Upper lobe of left lung (tissue), 6 donors: ENCODE measurements at places on chromosomes 1 and 21. TPM values are rescaled to one million over a fixed set of nuclear protein-coding genes. Genes with fewer than 3 reads are reported as not detected.

- no peak for DNase-seq
These were observed 169.9 kb downstream of the S1PR1 start for GRCh38 chr1:101406681-101407080.

DNA sequence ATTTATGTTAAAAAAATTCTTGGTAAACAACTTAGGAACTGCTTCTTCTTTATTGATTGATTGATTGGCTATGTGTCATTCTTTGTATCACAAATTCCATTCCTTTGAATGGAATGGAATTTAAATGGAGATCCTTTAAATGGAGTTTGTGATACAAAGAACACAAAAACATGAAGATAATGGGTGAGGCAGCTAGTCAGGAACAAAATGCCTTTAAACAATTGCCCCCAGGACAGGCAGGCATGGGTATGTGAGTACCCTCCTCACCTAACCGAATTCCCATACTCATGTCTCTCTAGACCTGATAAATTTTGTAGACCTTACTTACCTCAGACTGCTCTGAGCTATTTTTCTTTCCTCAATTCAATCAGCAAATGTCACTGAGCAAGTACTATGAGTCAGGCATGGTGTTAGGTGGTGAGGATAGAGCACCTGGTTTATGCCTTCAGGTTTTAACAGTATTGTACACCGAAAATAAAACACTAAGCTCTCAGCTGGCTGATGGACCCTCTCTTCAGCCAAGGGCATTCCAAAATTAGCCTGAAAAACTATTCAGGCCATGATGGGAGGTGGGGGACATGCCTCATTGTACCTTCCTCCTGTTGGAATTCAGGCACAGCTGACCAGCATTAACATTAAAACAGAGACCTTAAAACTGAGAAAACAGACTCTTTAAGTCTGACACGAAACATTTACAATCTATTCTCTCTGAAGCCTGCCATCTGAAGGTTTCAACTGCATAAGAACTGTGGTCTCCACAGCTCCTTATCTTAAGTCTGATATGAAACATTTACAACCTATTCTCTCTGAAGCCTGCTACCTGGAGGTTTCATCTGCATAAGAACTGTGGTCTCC, 58.9 kb downstream of the OLFML3 start:
- DNase-seq = no peak

SCAF4 gene
- 21.3 TPM for total RNA-seq

S1PR1 gene
- total RNA-seq = 80.9 TPM

GRCh38 chr1:213733705-213734104, 254.1 kb upstream of the PROX1 start:
- no peak for DNase-seq

- DNase-seq = peak; percentile 60
These were observed 386.2 kb upstream of the ADGRL2 start for GRCh38 chr1:81414488-81415015.

- DNase-seq = no peak
These were observed 154.9 kb downstream of the PTPRC start for GRCh38 chr1:198793714-198794113.

KCNK1 gene
- total RNA-seq = 25.2 TPM

PCP4L1 gene
- 5.1 TPM for total RNA-seq

DNA sequence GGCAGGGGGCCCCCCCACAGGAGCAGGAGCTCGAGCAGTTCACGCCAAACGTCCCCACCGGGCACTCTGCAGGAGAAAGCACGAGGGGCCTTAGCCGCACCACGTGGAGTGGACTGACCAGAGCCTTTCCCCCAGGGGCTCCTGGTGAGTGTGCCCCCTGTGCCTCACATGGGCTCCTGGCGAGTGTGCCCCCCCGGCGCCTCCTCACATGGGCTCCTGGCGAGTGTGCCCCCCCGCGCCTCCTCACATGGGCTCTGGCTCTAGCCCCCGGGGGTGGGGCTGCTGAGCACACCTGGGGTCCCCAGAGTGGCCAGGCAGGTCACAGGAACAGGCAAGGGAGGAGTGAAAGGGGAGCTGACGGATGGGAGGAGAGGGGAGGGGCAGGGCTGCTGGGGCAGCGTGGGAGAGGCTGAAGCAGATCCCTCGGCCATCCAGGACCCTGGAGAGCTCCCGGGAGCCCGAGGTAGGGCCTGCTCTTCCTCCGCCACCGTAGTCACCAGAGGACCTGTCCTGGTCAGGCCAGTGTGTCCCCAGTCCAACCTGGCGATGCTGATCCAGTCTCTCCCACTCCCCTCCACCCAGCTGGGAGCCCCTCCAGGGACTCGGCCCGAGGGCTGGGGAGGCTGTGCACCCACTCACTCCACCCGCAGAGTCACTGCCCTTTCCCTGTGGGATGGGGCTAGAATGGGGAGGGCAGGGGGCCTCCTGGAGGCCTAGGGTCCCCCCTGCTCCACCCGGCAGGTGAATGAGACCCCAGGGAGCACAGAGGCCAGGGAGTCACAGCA, 47.6 kb downstream of the ARHGEF16 start:
- peak; percentile 71 for DNase-seq

- peak; percentile 45 for DNase-seq
These were observed 42.2 kb upstream of the WASF2 start for GRCh38 chr1:27531959-27532685.

- no peak for DNase-seq
These were observed 126.7 kb upstream of the CACHD1 start for GRCh38 chr1:64343105-64343822.

- DNase-seq = no peak
These were observed 39.7 kb upstream of the CHODL start for GRCh38 chr21:18204931-18205330.

- DNase-seq = no peak
These were observed 162.0 kb downstream of the URB2 start for GRCh38 chr1:229788004-229788403.

GRCh38 chr1:4086921-4087320, 186.8 kb upstream of the C1orf174 start:
- DNase-seq = no peak

ILDR2 gene
- total RNA-seq = 1.3 TPM

FCGR2B gene
- total RNA-seq = 19.9 TPM

TAL1 gene
- 4.2 TPM for total RNA-seq

GRCh38 chr1:230231774-230232145, 164.7 kb downstream of the GALNT2 start:
- no peak for DNase-seq

GBP6 gene
- total RNA-seq = 1.0 TPM

TMPRSS3 gene
- 8.1 TPM for total RNA-seq

DNA sequence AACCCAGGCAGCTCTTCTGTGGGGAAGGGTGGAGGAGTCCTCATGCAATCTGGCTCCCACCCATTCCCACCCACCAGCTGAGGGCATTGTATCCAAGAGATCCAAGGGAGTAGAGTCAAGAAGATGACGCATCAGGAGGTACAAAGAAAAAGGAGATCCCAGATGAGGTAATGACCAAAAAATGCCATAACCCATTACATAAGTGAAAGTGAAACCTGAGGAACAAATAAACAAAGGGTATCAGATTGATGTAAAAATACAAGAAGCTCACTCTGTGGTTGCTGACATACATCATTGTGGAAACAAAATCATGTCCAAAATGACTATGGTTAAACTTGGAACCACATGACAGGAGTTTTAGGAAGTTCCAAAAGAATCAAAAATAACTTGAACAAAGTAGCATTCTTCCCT, 42.5 kb downstream of the CCN1 start:
- DNase-seq = no peak

GRCh38 chr21:33753886-33754285, 111.6 kb downstream of the ITSN1 start:
- no peak for DNase-seq

NEK2 gene
- 1.5 TPM for total RNA-seq

DNA sequence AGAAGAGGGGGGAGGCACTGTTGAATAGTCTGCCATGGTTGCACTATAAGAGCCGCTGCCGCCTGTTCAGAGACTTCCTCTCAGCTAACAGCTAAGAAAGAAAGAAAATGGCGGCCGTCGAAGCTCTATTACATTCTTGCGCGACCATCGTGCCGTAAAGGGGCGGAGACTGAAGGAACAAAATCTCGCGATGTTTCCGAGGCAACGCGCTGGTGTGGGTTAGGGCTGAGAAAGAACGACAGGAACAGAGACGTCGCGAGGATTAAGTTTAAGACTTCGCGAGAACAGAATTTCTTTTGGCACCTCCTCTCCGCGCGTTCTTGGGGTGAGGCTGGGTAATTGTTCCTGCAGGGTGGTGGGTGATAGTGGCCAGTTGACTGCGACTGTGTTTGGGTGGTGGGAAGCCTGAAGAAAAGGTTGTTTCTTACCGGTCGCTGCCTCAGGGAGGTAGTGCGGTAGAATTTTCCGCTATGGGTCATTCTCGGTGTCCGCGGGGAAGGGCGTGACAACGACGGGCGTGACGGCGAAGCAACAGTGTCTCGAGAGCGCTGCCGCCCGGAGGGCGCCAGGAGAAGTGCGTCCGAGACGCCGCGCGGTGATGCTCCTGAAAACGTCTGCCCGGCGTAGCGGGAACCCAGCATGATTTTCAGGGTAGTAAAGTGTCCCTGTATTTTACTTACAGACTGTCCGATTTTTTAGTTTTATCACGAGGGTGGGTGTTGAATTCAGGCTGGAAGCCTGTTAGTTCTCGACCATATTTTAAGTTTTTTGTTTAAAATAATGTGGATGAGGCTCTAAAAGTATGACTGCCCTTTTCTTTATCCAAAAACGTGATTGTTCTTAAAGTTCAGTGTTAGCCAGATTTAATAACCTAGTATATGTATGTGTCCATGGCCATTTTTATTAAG, at the start of gene FUBP1:
FUBP1 (minus strand) TSS at position 104 of the 908 bp plus-strand sequence; CDS start at position 36, 68 bp downstream.
- peak; percentile 96 for DNase-seq

DNA sequence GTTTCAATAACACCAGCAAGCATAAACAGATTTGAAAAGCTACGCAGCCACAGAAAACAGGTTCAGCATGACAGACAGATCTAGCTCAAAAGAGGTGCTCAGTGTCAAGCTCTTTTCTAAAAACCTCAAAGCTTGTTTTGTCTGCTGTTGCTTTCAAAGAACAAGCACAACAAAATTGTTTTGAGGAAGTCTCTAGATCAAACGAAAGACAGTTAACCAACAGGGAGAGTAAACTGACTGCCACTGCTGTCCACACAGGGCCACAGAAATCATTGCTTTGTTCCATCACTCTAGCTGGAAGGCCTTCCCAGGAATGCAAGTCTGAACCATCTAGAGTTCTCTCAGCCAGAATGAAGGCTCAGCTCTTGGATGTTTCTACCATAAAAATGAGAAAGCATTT, 12.8 kb downstream of the APP start:
- DNase-seq = no peak

DNA sequence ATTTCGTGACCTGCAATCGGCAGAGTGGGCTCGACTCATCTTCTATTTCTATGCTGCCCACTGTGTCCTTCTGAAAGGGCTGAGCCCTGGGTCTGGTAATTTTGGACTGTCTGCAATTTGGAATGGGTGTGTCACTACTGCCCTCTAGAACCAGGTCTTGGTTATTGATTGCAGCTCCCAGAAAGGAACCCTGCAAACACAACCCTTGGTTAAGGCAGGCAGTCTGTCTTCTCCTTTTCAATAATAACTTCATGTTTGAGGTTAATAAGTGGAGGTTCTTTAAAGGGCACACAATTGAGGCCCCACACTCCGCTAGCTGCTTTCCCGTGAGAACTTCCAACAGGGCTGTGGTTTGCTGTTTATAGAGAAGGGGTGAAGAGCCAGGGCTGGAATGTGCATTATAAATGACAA, 79.9 kb upstream of the LYST start:
- no peak for DNase-seq

CACHD1 gene
- total RNA-seq = 24.7 TPM

NBPF6 gene
- total RNA-seq = not detected

- DNase-seq = no peak
These were observed 596.3 kb upstream of the CHRM3 start for GRCh38 chr1:238789916-238790667.

UCK2 gene
- total RNA-seq = 9.2 TPM
